Stimulated activated naive CD8-positive, alpha-beta T cell treated with anti-CD3 and anti-CD28 coated beads, Interleukin-15, amount 100 ng/mL, for 72 hours (primary cell): ENCODE measurements at places on chromosomes 1 and 21.

GRCh38 chr1:156026588-156026987, 5.8 kb upstream of the SSR2 start:
- DNase-seq: no peak

GRCh38 chr1:162357681-162358266, 18.9 kb downstream of the SPATA46 start:
- DNase-seq: no peak

DNA sequence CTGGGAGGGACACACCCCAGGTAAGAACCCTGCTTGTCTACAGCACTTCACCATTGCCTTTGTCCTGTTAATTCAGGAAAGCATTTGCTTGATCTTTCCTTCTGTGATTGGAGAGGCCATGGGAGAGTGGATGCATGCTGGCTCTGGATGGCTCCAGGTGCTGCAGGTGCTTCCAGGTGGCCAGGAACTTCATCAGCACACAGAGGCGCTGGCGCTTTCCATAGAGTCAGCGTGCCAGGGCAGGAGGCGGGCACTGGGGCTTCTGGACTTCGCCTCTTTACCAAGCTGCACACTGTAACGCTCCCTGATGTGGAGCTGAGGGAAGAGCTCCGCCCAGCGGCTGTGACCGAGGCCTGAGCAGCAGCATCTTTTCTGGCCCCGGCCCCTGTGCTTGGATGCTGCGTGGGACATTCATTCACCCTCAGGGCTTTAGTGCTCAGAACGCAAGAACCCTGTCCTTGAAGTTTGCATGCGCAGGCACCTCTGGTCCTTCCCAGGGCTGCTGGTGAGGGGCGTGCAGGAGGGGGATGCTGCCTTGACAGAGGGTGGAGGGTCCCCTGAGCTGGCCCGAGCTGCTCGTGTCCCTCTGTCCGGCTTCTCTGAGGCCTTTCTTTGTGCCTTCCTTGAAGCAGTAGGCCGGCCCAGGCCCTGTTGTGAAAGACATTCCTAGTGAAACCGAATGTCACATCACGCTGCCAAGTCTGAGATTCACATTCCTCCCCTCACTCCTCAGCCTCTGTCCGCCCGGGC, 1.6 kb upstream of the MX2 start:
- no peak for DNase-seq

GRCh38 chr1:153395776-153396175, 4.9 kb upstream of the S100A8 start:
- DNase-seq: no peak

DNA sequence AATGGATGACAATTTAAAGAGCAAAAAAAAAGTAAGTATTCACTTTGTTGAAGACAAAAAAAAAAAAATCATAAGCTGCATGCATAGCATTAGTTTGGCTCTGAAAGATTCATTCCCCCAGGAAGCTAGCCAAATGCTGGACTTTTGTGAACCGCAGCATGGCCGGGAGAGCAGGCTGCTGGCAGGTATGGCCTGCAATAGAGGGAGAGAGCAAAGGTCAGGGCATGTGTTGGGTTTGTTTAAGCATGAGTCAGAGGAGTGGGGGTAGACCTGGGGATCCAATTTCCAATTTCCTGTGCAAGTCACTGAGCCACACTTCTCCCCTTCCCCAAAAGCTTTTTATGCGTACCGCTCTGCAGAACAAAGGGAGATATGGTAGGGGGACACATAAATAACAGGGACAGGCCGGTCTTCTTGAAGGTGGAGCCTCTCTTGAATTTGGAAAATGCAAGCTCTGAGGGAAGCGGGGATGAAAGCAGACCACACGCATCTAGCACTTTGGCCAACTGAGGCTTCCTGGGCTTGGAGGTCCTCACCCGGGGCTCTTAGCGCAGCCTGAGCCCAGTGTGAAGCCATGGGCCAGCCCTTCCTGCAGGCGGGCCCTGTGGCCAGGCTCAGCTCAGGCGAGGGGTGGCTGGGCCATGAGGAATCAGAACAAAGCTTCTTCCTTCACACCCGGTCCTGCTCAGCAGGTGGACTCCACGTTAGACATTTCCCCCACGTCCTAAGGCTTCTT, 171.1 kb downstream of the TOMM20 start:
- DNase-seq: no peak

DNA sequence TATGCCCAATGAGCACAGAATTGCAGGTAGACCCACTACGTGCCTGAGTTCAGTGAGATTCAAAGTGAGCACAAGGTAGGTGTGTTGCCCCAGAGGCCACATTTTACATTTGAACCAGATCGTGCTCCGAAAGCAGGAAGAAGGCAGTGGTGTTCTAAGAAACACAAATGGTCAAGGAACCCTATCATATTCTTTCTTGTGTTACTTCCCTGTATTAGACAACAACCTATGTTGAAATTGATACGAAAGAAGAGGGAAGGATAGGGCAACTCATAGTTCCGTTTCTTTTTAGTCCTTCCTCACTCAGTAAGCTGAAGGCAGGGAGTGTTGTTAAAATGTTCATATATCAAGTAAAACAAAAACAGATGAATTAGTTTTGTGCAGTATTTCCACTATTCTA, 33.9 kb downstream of the OLFML2B start:
- DNase-seq: no peak

DNA sequence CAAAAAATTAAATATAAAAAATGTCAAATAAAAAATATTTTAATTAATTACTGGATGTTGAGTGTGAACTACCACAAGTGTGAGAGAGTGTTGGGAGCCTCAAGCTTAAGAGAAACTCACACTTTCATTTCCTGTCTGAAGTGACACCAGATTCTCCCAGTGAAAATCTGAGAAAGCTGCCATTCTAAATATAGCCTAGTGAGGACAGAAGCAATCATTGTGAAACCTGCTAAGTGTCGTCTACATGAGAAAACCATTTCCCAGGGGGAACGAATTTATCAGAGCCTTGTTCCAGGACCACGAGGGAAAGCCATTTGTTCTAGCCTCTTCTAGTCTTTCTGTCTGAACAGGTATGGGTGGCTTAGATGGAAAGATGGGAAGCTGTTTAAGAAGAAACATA, 329.3 kb upstream of the PRMT6 start:
- DNase-seq: no peak

GRCh38 chr1:3306583-3307291, 147.7 kb upstream of the ARHGEF16 start:
- DNase-seq: no peak

DNA sequence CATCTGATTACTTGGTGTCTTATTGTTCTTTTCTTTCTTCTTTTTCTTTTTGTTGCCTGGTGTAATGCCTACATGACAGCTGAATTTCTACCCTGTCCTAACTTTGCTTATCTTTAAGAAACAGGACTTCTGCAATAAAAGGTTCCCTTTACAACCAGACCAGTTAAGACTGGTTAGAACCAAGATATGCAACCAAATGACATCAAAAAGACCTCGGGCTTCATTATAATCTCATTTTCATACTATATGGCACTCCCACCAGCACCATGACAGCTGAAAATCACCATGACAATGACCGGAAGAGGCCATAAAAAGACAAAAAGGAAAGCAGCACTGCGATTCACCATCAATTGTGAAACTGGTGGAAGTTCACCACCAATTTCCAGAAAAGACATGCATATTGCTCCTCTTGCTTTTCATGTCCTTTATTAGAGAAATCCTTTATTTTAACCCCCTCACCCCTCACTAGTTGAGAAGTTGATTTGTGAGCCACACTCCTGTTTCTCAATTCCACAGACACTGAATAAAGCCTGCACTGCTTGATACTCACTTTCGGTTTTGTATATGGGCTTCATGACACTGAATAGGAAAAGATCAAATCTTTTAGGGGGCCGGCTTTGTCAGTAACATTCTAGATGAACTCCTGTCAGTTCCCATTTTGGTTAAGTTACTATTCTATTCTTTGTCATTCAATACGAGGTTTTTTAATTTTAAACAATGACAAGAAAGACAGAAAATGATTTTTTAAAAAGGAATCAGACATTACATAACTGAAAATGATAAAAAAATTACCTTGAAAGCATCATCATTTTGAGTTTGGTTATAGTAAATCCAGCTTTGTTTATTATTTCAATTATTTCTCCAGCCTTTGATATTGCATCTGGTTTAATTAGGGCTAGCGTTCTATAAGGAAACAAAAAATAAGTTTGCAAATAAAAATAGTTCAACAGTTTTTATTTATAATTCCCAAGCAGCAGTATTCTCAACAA, 58.1 kb downstream of the NME7 start:
- DNase-seq: no peak

DNA sequence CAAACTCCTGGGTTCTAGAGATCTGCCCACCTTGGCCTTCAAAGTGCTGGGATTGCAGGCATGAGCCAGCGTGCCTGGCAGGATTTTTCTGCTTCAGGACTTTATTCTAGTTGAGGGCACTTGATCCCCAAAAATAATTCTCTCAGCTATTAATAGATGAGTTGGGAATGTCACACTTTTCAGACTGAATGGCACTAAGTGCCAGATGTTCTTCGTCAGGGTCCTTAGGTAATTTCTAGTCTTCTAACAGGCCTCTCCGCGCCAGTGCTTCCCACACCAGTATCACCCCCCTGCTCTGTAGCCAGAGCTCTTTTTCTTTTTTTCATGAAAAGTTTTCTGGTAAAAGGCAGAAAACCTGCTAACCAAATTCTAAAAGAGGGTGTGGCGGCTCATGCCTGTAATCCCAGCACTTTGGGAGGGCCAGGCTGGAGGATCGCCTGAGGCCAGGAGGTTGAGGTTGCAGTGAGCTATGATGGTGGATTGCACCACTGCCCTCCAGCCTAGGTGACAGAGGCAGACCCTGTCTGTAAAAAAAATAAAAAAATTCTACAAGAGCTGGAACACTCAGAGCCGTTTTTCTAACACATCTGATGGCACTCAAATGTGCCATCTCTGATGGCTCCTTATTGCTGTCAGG, 6.1 kb upstream of the SARS1 start:
- no peak for DNase-seq

GRCh38 chr21:42722153-42722552, 68.7 kb downstream of the PDE9A start:
- no peak for DNase-seq
